ENCODE measurements at places on chromosomes 3 and 15.

GRCh38 chr15:67101911-67102598 is 36.7 kb downstream of the SMAD3 start:
- no peak for DNase-seq

- no peak for DNase-seq
Observed at GRCh38 chr3:112634786-112635541, 6.0 kb downstream of the CCDC80 start.

DNA sequence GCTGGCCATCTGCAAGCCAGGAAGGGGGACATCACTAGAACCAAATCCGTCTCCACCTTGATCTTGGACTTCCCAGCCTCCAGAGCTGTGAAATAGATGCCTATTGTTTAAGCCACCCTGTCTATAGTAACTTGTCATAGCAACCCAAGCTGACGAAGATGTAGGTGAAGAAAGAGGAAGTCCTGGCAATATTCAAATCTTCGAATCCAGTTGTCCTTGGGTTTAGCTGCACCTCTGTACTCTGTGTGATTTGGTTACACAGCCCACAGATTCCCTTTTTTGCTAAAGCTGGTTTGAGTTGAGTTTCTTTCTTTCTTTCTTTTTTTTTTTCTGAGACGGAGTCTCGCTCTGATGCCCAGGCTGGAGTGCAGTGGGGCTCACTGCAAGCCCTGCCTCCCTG is 68.0 kb upstream of the XCR1 start:
- no peak for DNase-seq

DNA sequence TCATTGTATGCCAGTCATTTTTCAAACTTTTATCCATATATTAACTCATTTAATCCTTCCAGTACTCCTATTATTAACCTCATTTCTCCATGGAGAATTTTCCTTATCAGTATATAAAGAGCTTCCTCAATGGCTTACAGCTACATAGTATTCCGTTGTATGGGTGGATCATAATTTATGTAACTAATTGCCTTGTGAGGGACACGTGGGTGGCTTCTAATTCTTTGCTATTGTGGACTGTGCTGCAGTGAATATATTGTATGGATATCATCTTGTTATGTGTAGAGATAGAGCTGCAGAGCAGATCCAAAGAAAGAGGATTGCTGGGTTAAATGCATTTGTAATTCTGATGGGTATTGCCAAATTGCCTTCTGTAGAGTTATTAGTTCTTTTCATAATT is 25.2 kb downstream of the PML start:
- DNase-seq, result no peak

DNA sequence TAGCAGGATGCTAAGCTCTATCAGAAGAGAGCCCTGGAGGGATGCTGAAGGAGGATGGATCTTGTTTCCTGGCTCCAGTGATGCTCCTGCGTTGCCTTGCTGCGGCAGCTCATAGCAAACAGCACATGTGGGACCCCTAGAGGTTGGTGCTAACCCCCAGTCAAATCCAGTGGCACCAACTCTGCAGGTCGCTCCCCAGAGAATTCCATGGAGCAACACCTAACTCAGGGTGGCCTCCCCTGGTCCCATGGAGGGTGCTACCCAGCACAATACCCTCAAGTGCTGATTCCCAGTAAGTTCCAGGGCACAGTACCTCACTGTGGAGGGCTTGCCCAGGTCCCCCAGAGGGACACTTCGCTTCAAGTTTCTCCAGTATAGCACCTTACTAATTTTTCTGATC is 231.2 kb downstream of the NEK10 start:
- no peak for DNase-seq

All from stimulated activated CD8-positive, alpha-beta memory T cell treated with anti-CD3 and anti-CD28 coated beads, Interleukin-15, amount 100 ng/mL, for 24 hours (primary cell).